KBM-7 (cell line): ENCODE measurements at places on chromosomes 11 and 22.
A peak's percentile ranks its signal among the peaks of the same experiment; 100 is the strongest.

- DNase-seq, result no peak
Observed at GRCh38 chr22:41935015-41935351, 8.4 kb upstream of the TNFRSF13C start.

DNA sequence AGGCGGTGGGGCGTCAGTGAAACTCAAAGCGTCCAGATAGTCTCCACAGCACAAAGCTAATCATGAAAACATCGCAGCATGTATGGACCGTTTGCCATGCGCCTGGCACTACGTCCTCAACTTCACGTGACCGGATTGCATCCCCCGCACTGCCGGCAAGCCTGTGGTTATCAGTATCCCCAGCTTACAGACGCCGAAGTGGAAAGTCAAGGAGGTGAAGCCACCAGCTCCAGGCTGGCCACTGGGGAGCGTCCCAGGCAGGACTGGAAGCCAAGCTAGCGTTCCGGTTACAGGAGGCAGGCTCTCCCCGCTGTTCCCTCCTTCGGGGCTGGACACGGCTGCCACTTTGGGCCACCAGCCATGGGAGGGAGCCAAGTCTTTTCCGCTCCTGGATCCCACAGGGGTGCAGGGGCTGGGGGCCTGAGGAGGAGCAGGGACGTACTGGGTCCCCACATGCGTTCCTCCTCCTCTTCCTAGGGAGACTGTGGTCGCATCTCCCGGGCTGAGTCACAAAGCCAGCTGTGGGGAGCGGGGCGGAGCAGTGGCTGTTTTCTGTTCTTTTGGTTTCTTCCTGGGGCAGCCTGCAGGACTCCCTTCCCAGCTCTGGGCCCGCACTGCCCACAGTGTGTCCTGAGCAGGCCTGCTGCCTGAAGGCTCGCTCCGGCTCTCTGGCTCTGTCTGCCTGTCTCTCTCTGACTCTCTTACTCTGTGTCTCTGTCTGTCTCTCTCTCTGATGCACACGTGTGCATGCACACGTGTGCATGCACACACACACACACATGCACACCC, 4.3 kb upstream of the OSBPL5 start:
- DNase-seq, result peak; percentile 69

GRCh38 chr11:69001243-69002081, 11.6 kb downstream of the MRGPRF start:
- DNase-seq, result no peak

DNA sequence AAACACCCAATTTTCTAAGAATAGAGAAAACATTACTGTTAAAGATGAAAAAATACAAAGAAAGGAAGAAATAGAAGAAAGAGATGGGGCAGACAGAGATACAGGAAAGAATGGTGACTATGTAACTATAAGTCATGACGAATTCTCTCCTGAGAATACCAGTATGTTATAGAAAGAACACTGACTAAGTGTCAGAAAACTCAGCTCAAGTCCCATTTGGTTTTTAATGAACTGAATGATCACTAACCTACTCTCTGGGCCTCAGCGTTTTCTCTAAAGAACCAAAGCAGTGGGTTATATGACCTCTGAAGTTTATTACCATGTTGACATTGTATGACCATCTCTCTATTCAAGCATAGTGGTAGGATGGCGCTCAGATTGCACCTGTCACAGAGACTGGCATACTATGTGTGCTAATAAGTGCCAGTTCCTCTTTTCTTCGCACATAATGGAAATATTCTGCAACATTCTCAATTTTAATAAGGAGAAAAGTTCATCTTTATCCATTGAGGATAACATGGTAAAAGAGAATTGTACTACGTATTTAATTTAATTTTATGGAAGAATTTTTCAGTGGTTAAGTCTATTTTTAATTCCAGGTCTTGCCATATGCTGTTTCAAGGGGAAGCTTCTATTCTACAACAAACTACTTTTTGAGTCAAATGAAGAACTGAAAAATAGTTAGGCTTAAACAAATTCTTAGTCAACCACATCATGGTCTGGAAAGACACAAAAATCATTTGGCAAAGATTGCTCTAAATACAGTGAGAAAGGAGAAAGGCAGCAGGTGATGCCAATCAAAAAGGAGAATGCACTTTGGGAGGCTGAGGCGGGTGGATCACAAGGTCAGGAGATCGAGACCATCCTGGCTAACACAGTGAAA, 25.0 kb upstream of the EED start:
- DNase-seq, result no peak

GRCh38 chr11:19723572-19724342, 11.1 kb downstream of the NAV2 start:
- no peak for DNase-seq

DNA sequence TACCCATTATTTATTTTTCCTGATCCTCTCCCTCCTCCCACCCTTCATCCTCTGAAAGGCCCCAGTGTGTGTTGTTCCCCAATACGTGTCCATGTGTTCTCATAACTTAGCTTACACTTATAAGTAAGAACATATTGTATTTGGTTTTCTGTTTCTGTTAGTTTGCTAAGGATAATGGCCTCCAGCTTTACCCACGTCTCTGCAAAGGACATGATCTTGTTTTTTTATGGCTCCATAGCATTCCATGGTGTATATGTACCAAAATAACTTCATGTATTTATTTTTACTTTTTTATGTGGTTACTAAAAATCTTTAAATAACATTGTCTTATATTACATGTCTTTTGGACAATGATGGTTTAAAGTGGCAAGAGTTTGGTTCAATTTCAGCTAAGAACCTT, 15.2 kb downstream of the PDGFD start:
- no peak for DNase-seq

GRCh38 chr11:60504219-60504905, 10.8 kb upstream of the MS4A13 start:
- no peak for DNase-seq

GRCh38 chr22:32473388-32473952, 1.1 kb upstream of the FBXO7 start:
- DNase-seq, result peak; percentile 91

DNA sequence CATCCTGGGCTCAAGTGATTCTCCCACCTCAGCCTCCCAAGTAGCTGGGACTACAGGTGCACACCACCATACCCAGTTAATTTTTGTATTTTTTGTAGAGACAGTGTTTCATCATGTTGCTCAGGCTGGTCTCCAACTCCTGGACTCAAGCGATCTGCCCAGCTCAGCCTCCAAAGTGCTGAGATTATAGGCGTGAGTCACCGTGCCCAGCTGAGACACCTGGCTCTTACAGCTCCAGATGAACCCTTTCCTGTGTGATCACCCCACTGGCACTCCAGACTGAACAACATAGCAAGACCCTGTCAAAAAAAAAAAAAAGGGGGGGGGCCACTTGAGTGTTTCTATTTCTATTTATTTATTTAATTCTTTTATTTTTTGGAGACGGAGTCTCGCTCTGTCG, 1.0 kb upstream of the ADSL start:
- no peak for DNase-seq

- no peak for DNase-seq
Observed at GRCh38 chr11:117997823-117998579, 11.8 kb downstream of the IL10RA start.

- DNase-seq, result no peak
Observed at GRCh38 chr22:45201678-45202332, 38.1 kb downstream of the NUP50 start.

- no peak for DNase-seq
Observed at GRCh38 chr11:109034339-109034696, 369.4 kb downstream of the DDX10 start.

GRCh38 chr11:11387622-11388305, 34.7 kb upstream of the CSNK2A3 start:
- no peak for DNase-seq

- no peak for DNase-seq
Observed at GRCh38 chr11:125443767-125444311, 52.2 kb downstream of the FEZ1 start.

DNA sequence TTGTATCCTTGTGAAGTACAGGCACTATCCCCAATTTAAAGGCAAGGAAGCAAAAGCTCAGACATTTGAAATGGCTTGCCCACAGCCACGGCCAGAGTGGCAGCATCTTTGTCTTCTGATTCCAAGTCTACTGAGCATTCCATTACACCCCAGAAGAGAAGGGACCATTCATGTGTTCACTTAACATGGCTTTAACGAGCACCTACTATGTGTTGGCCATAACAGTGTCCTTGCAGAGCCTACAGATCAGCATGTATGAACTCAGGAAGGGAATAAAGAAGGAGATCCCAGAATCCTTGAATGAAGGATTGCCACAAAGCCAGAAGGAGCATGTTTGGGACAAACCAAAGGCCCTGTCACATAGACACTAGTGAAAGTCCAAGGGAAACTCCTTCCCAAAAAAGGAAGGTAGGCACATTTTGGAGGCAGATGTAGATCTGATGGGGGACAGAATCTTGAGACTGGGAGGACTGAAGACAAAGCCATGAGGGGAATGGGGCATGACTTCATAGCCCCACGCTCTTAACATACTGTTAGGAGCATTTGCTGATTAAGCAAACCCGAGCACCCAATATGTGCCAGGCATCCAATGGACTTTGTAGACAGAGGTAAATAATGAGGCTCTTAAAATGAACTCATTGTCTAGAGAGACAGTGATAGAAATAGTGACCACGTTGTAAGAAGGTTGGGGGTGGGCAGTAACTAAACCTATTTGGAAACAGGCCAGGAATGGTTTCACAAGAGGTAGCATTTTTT, 54.9 kb downstream of the P4HA3 start:
- DNase-seq, result no peak

DNA sequence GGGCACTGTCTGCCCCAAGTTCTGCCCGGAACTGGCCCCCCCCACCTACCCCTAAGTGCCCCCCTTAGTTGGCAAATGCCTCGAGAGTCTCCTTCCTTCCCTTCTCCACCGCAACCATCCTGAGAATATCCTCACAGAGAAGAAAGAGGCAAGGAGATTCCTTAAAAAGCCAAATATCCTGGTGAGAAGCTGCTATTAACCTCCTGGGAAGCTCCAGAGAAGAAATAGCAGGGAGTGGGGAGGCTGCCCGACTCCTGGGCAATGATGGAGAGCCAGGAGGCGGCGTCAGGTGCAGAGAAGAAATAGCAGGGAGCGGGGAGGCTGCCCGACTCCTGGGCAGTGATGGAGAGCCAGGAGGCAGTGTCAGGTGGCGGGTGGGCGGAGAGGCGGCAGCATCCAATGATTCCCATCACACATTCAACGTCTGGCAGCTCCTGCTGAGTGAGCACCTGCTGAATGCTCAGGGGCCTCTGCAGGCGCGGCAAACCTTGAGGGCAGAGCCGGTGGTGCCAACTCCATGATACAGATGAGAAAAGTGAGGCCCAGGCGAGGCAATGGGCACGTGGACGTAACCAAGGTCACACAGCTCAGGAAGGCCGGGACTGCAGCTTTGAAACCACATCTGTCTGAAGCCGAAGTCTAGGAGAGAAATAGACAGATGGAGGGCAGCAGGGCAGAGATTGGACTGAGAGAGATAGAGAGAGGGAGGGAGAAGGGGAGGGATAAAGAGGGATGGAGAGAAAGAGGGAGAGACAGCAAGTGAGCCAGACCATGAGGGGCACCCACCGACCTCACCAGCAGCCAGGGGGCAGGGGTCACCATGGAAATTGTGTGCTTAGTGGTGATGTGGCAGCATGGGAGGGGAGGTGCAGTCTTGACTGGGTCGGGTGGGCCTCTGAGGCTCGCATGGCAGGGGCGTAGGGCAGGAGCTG, 58.3 kb downstream of the CYTH4 start:
- DNase-seq, result no peak

DNA sequence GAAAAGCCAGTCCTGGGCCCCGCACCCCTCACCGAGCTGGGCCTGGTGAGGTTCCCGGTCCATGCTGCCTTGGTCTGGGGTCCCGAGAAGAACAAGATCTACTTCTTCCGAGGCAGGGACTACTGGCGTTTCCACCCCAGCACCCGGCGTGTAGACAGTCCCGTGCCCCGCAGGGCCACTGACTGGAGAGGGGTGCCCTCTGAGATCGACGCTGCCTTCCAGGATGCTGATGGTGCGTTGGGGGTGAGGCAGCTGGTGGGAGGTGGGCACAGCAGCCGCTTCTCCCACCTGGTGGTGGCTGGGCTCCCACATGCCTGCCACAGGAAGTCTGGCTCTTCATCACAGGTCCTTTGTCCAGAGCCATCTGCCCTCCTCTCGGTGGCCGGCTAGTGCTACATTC, 4.5 kb upstream of the SMARCB1 start:
- no peak for DNase-seq

GRCh38 chr22:21025266-21025665, 7.1 kb downstream of the SLC7A4 start:
- DNase-seq, result no peak

GRCh38 chr11:33640730-33641371, 59.8 kb downstream of the C11orf91 start:
- DNase-seq, result no peak

DNA sequence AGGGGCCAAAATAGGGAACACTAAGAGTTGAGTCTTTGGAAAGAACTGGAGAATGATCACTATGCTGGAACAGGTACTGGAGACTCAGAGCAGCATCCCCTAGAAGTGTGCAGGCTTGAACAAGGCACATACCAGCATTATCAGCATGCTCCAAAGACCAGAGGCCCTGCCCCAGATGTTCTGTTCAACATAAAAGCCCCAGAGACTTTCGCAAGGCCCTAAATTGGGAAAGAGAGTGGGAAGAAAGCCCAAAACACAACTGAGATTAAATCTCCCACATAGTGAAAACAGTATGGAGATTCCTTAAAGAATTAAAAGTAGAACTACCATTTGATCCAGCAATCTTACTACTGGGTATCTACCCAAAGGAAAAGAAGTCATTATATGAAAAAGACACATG, 9.4 kb downstream of the CNGA4 start:
- no peak for DNase-seq

GRCh38 chr22:23509571-23510302, 70.4 kb downstream of the IGLL1 start:
- DNase-seq, result no peak

GRCh38 chr11:93000511-93001476, 31.3 kb downstream of the MTNR1B start:
- DNase-seq, result no peak

DNA sequence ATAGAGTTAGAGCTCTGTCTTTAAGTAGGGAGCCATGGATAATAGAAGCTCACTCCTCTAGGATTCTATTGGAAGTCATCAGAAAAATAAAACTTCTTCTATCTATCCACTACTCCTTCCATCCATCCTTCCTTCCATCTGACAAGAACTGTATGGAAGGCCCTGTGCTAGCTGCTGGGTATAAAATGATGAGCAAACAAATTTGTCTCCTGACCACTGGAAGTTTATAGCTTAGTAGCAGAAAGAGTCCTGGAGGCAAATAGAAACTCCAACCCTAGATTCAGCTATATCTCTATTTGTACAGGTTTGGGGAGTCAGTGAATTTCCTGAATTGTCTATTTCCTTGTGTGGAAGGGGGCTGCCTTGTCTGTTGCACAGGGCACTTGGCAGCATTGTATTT, 136.6 kb downstream of the ME3 start:
- DNase-seq, result no peak

DNA sequence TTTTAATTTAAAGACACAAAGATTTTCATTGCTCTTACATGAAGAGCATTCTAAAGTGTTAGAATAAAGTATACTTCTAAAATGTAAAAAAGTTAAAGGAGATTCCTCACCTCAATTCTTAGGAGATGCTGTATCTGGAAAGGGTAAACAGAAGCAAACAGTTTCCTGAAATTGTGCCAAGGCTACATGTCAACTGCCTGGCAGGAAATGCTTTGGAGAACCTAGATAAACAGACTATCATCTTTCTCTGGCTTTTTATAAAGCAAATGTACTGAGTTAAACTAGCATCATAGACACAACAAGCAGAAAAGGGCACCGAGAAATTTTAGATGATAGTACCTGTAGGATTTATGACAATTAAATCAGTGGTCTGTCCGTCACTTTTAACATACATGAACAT, 24.7 kb upstream of the AKIP1 start:
- DNase-seq, result no peak
